Activated T-cell treated with anti-CD3 and anti-CD28 coated beads, Interleukin-2, amount 50 U/mL, for 4 hours (primary cell): ENCODE measurements at places on chromosomes 1 and 21.

- DNase-seq, result no peak
Measured at GRCh38 chr1:230864441-230864840, 3.9 kb downstream of the C1orf198 start.

DNA sequence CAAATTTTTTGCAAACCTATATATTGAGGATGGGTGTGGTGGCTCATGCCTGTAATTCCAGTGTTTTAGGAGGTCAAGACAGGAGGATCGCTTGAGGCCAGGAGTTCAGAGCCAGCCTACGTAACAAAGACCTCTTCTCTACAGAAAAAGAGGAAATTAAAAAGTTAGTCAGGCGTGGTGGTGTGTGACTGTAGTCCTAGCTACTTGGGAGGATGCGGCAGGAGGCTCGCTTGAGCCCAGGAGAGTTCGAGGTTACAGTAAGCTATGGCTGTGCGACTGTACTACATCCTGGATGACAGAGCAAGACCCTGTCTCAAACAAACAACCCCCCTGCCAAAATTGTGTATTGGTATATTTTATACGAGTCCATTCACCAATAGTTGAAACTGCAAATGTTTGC is 589.7 kb downstream of the DPYD start:
- no peak for DNase-seq

DNA sequence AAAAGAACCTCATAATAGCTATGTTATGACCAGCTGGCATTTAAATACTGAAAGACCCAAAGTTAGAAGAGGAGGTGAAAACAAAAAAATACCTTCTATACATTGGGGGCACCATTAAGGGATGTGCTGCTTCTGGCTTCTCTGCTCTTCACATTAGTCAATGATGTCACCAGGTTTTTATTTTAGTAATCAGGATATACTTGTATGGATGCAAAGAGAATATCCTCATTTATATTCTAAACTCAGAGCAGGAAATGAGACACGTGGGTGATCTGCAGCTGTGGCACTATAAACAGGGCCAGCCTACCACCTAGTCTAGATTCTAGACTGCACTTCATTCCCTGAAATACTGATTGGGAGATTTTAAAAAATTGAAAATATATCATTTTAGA is 51.2 kb downstream of the WLS start:
- DNase-seq, result no peak

DNA sequence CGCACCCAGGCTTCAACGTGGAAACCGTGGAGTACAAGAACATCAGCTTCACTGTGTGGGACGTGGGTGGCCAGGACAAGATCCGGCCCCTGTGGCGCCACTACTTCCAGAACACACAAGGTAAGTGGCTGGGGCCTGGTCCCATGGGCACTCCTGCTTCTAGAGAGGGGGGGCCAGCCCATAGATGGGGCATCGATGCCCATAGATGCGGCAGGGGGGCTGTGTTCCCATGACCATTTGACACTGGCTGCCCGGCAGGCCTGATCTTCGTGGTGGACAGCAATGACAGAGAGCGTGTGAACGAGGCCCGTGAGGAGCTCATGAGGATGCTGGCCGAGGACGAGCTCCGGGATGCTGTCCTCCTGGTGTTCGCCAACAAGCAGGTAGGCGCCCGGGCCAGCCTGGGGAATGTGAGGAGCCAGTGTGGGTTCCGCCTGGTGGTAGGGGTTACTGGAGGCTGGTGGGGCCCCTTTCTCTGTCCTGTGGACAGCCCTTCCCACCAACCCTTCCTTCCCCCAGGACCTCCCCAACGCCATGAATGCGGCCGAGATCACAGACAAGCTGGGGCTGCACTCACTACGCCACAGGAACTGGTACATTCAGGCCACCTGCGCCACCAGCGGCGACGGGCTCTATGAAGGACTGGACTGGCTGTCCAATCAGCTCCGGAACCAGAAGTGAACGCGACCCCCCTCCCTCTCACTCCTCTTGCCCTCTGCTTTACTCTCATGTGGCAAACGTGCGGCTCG is 5.6 kb downstream of the C1orf35 start:
- no peak for DNase-seq

GRCh38 chr1:88463401-88463985 is 220.6 kb upstream of the PKN2 start:
- no peak for DNase-seq
